ENCODE measurements at places on chromosomes 4 and X. TPM values are rescaled to one million over a fixed set of nuclear protein-coding genes. Genes with fewer than 3 reads are reported as not detected.

The SRPX2 gene
- 95.5 TPM for total RNA-seq

The ZNF157 gene
- total RNA-seq, result not detected

The S100G gene
- total RNA-seq, result not detected

The MAGEA4 gene
- not detected for total RNA-seq

The OPHN1 gene
- total RNA-seq, result 8.9 TPM

Measured in endothelial cell of coronary artery (primary cell).